Cortex of kidney (tissue), 1 donor: ENCODE measurements at places on chromosomes 2 and 18.

DNA sequence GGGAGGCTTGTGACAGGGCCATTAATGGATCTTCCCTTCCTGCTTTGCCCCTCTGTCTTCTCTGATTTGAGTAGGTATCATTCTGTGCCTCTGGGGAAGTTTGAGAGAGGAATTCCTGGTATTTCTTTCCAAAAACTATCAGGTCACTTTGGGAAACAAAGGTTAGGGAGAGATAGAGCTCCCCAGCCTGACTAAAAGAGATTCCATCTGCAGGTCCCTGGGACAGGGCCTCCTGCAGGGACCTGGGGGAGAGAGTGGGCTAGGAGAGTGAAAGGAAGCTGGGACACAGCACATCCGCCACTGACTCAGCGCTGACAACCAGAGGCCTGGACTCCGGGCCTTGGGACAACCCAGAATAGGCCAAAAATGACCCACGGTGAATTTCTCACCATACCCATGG is 6.4 kb downstream of the GALNT14 start:
- no peak for DNase-seq

- DNase-seq, result no peak
These were observed at the start of gene LOXHD1 for GRCh38 chr18:46657115-46657955. Gene LOXHD1 (minus strand): TSS chr18:46657220. CDS start chr18:46657033, 187 bp downstream.

GRCh38 chr2:236715491-236715961 is 145.9 kb downstream of the ACKR3 start:
- no peak for DNase-seq

GRCh38 chr2:168703926-168704325 is 98.5 kb upstream of the NOSTRIN start:
- DNase-seq, result no peak
